Dermis blood vessel endothelial cell (primary cell): ENCODE measurements at places on chromosomes 16 and 17.

DNA sequence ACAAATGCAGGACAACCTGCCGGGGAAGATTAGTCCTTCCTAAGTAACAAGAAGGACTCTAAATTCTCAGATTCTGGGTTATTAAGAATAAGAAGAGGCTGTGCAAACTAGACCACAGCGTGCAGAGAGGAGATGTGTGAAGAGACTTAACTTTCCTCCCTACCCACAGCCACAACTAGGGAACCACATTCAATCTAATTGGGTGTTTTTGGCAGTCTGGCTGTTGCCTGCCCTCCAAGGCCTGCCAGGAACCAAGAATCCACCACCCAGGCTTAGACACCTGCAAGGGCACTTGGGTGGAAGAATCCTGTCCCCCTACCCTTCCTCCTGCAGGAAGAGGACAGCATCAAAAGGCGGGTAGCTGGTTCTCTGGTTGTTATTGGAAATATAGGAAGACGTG, 202.0 kb downstream of the PARN start:
- no peak for DNase-seq

- peak; percentile 25 for DNase-seq
Observed at GRCh38 chr17:4785311-4786105, 656 bp downstream of the VMO1 start.

GRCh38 chr17:864315-864714, 82.2 kb downstream of the MRM3 start:
- peak; percentile 32 for DNase-seq

GRCh38 chr17:59154721-59155438, at the start of gene SKA2:
Gene SKA2, minus strand, starts transcription at chr17:59155186. Its CDS starts 23 bp downstream, at chr17:59155163.
- DNase-seq = no peak

- no peak for DNase-seq
Observed at GRCh38 chr16:29684679-29685078, 5.7 kb downstream of the QPRT start.

DNA sequence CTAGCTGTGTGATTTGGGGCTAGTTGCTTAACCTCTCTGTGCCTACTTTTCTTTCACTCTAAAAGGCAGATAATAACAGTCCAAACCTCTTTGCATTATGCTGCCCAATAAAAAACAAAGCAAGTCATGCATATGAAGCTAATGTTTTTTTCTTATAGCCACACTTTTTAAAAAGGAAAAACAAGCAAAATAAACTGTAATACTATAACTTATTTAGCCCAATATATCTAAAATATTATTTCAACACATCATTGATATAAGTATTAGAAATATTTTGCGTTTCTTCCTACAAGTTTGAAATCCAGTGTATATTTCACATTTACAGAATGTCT, 22.4 kb downstream of the ANKRD40 start:
- no peak for DNase-seq

DNA sequence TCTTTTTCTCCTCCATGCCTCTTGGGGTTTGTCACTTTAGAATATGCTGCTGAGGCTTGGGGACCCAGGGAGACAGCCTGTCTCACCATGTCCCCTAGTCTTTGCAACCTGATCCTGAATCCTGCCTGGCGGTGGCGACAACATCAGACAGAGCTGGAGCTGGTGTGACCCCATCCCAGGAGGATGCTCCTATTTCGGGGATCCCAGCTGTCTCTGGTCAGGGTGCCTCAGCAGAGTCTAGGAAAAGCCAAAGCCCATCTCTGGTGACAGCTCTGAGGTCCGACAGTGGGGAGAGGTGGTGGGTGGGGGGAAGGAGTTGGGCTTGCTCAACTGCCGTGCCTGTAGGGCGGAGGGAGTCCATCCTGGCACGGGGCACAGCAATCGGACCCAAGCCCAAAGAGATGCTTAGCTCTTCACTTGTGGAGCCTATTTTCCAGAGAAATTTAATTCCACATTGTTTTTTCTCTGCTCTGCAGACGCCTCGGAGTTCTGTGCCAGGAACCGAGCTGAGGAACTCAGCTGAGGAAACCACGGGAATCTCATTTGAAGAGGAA, 10.3 kb upstream of the TNS4 start:
- DNase-seq = no peak

GRCh38 chr17:59521465-59522126, 43.8 kb upstream of the DHX40 start:
- peak; percentile 74 for DNase-seq

DNA sequence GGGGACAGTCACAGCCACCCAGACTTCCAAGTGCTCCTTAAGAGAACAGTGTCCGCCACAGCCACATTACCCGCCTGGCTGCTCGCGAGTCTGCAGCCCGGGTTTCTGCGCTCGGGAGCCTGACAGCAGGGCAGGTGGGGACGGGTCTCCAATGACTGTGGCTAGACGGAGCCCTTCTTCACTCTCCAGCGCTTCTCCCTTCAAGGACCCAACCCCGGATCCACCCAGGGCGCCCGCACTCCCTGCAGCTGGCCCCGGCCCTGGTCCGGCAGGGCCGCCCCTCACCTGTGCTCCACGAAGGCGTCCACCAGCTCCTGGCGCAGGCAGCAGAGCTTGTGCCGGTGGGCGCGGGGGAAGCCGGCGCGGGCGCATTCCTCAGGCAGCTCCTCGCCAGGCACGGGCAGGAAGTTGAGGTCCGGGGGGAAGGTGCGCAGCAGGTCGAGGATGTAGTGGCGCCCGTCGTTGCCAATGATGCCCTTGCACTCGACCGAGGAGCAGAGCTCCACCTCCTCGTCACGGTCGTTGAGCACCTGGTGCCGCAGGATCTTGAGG, 13.9 kb downstream of the CLUH start:
- no peak for DNase-seq

DNA sequence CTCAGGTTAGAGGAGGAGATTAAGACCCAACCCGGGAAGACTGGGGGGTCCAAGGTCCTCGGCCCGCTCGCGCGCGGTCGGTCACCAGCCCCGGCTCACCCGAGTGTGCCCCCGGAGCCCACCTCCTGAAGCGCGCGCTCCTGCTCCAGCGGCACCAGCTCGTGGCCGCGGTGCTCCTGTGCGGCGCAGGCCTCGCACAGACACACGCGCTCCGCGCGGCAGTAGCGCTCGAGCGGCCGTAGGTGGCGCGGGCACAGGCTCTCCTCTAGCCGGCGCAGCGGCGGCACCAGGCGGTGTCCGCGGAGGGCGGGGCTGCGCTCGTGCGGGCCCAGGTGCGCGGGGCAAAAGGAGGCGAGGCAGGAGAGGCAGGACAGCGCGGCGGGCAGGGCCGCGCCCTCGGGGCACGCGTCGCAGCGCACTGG, 618 bp downstream of the TRIM47 start:
- peak; percentile 86 for DNase-seq

- DNase-seq = no peak
Observed at GRCh38 chr17:18102640-18103039, 5.9 kb upstream of the MYO15A start.

- DNase-seq = peak; percentile 88
Observed at GRCh38 chr17:42895185-42895555, 5.4 kb upstream of the G6PC1 start.

DNA sequence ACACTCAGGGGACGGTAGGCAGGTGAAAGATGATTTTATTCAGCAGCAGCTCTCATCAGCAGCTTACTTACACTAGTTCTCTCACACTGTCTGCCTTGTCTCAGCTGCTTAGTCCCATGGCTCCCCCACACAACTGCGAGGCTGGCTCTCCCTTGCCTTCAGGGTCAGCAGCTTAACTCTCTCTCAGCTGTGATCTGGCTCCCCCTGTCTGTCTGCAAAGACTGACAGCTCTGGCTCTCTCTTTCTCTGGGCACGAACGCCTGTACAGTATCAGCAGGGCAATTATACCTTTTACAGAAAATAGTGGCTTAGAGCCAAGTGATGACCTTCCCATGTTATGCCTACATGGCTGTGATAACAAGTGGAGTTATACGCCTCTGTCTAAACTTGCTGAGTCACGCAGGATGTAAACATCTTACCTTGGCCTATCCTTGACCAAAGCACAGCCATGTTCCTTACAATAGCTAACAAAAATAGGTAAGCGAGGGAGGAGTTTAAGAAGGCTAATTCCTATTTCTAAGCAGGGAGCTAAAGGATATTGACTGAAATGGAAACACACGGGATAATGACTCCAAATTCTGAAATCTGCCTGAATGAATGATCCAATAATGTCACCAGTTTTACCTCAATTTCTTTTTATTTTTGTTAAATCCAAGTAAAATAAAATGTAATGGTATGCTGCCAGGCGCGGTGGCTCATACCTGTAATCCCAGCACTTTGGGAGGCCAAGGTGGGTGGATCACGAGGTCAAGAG, 1.1 kb upstream of the NDUFAB1 start:
- peak; percentile 55 for DNase-seq

DNA sequence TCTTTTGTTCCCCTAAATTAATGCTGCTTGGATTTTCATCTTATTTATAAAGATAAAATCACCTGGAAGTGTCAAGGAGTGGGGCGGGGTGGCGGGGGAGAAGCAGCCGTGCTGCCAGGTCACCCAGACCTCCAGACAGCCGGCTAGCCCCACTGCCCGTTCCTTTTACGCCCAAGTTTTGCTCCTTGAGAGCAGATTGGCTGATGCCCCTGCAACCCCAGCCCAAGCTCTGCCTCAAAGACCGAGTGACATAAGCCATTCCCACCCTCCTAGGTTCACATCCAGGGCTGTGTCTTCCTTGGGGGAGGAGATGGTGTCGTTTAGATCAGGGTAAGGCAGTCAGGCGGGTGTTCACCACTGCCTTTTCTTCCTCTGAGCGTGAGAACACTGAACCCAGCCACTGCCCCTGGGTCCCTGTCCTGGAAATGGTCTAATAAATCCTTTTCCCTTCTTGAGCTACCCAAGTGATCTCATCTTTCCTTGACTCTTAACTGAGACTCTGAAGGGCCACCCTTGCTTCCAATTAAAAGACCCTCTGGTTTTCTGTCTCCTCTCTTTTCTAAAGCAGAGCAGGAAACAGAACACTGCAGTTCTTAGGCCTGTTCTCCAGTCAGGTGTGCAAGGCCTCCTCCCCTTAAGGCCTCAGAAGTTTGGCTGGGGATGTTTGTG, 5.7 kb downstream of the PDF start:
- DNase-seq = no peak

DNA sequence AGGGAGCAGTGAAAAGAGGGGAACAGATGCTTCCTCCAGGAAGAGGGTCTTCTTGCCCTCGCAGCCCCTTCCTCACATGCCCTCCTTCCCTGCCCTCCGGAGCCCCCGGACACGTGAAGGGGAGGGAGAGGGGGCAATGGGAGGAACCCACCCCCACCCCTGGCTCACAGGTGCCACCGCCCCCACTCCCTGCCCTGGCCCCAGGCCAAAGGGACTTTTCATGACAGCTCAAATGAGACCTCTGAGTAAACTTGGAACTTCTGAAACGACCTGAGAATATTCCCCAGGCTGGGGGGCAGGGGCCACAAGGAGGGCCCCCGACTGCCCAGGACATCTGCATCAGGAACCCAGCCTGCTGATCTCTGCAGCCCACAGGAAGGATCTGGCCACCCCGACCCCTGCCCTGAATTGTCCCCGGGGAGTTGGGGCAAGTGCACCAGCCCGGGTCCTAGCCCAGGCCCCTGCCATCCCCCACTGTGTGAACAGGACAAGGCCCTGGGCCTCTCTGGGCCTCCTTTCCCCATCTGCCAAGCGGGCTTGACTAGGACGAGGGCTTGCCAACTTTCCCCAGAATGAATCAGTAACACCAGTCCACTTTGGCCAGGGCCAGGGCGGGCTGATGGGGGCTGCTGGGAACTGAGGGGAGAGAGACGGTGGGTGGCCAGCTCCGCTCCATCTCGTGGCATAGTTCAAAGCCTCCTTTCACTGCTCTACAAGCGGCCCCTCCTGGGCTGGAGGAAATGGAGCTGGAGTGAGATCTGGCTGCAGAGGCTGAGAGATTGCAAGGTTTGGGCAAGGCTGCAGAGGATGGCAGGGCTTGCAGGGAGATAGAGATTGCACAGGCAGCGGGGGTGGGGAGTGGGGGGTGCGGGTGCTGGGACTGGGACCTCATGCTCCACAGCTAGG, 3.8 kb downstream of the IL21R start:
- DNase-seq = no peak

DNA sequence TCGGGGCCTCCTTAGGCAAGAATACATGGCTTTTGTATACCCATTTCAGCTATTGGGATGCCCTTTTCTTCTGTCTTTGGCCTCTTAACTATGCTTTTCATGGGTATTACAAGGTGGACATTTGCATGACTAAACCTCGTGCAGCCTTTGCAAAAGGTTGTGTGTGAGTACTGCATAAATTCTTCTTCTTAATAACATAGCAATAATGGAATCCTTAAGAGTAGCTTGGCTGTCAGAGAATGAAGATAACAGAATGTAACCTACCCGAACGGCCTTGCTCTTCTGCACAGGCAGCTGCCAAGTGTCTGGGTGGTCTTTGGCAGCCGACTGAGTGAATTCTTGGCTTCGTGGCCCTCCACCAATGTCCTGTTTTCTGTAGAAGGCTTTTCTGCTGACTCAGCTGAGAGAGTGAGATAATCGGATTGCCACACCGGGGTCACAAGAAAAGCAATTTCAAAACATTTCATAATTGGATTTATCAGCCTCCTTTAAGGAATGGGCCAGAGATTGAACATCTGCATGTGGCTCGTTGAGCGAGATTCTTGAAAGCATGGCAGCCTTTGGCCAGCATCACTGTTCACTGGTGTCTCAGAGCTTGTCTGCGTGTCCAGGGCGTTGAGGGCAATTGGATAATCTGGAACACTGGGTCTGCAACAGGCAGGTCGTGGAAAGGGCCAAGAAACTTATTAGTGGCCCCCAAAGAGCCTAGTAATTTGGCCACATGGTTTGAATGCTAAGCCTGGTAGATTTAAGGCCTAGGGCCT, 13.4 kb downstream of the IRF8 start:
- DNase-seq = no peak

- no peak for DNase-seq
Observed at GRCh38 chr16:87144232-87144631, 173.0 kb downstream of the C16orf95 start.

DNA sequence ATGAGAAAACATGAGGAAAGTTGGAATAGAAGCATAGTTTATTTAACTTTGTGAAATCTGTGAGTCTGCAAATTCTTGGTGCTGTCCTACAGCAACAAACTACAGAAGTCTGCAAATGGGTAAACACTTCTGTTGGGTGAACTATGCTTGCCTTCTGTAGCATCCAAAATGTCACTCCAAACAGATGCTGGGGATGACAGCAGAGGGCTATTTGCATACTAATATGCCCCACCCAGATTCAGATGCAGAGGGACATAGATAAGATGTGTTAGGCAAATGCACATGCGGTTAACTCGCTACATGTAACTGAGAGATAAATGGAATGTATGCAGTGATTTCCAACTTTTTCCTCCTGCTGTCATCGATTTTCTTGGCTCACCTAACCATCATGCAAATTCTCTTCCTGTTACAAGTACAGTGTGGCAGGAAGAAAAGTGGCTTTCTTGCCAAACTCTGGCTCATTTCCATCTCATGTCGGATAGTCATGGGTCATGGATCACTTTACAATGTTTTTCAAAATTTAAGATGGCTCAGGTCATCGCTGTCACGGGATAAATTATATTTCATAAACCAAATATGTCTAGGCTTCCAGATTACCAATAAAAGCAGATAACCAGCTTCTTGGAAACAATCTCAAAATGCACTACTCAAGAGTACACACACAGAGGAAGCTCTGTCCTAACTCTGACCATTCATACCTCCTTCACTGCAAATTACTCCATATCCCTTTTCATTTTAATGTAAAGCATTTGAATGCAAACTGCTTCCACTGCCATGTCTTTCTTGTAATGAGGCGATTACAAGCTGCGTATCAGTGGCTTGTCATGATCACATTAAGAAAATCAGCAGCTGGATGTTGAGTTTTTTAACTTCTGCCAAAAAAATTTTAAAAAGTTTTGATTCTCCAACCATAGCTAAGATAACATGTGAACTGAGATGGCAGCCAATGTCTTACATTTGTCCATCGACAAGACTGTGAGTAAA, 47.7 kb downstream of the ADAMTS18 start:
- DNase-seq = peak; percentile 64
